ENCODE measurements at places on chromosomes 5 and 9. TPM values are rescaled to one million over a fixed set of nuclear protein-coding genes. Genes with fewer than 3 reads are reported as not detected.

PCDHA6 gene
- 0.10 TPM for total RNA-seq

DNA sequence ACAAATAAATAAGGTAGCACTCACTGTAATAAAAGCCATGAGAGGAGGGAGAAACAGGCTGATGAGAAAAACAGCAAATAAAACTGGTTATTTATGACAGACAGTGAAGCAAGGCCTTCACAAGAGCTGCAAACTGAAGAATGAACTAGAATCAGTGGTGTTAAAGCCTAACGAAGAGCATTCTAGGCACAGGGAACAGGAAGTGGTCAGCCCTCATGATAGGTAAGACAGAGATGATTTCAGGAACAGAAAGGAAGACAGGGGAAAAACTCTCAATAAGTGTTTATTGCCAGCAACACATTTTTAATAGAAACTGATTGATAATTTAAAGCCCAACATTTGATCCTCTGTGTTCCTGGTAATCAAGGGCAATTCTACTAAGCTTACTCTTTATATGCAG is 124.5 kb downstream of the EDIL3 start:
- no peak for DNase-seq

- DNase-seq = no peak
Measured at GRCh38 chr5:171961117-171961516, 45.3 kb downstream of the FBXW11 start.

RIGI gene
- 7.3 TPM for total RNA-seq

GRCh38 chr5:107408564-107408963 is 262.2 kb downstream of the EFNA5 start:
- no peak for DNase-seq

- no peak for DNase-seq
Measured at GRCh38 chr5:24073107-24073506, 565.7 kb downstream of the PRDM9 start.

DNA sequence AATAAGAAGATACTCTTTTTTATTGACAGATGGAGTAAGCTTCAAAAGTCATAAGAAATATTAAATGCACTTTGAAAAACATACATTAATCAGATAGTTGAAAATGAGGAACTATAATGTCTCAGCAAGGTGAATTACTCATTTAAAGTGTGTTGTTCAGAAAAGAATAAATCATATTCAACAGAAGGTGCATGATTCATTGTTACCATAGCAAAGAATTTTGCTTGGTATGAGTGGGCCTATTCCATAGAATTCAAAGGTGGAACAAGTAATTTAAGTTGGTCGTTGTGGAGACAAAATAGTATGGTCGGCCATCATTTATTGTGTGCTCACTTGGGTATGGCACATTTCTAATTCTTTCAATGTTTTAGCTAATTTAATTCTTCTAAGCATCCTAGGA is 1920.2 kb upstream of the CDH9 start:
- peak; percentile 21 for DNase-seq

RAB3C gene
- total RNA-seq = not detected

MEIKIN gene
- not detected for total RNA-seq

PCDHGA7 gene
- 0.11 TPM for total RNA-seq

- peak; percentile 89 for DNase-seq
Measured at GRCh38 chr9:83986765-83987401, 6.3 kb downstream of the RMI1 start.

DNA sequence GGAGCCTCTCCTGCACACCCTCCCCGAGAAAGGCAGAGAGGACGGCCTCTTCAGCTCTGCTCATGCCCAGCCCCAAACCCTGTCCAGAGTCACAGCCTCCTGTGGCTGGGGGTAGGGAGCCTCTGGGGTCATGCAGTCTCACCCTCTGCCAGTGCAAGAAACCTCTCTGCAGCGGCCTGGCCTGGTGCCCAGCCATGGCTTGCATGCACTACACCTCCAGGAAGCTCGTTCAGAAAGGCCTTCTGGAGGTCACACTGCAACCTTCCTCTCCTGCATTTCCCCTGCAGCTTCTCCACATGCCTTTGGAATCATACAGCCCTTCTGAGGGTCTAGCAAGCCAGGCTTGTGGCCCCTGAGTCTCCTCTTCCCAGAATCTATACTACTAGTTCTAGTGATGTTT is 17.9 kb downstream of the CSF1R start:
- DNase-seq = peak; percentile 57

- DNase-seq = no peak
Measured at GRCh38 chr9:123960965-123961364, 31.0 kb upstream of the DENND1A start.

PCDHGA5 gene
- 0.21 TPM for total RNA-seq

DNA sequence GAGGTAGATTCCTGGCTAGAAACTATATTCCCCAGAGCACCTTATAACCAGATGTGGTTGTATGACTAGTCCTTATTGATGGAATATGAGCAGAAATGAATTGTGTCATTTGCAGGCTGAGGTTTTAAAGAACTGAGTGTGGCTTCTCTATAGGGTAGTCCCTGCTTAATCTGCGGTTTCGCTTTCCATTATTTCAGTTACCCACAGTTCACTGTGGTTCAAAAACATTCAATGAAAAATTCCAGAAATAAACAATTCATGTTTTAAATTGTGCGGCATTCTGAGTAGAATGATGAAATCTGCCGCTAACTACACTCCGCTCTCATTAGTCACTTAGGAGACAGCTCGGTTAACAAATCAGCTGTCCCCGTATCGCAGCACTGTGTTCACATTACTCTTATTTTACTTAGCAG is 65.1 kb downstream of the ANKRD55 start:
- peak; percentile 35 for DNase-seq

- no peak for DNase-seq
Measured at GRCh38 chr9:89360465-89360864, 42.2 kb downstream of the SECISBP2 start.

GRCh38 chr5:146461319-146461718 is 14.2 kb downstream of the TCERG1 start:
- DNase-seq = peak; percentile 21

- DNase-seq = peak; percentile 88
Measured at GRCh38 chr5:43315263-43315662, 2.1 kb upstream of the HMGCS1 start.

GRCh38 chr9:133558191-133559126 is 24.0 kb downstream of the ADAMTSL2 start:
- peak; percentile 63 for DNase-seq

DNA sequence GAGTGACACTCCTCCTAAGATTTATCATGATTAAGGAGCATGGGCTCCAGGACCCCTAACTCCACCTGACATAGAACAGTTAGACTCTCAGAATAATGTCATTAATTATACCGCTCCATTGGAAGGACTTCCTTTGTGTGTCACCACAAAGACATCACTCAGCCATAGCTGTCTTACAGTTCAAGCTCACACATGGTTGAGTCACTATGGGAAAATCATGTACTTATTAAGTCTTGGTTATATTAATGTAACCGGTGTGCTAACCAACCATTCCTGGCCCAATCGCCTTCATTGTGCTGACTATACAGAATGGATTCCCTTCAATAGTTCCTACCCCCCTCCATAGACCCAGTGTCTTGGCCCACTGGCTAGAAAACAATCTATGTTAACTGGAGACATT is 10.9 kb upstream of the MCCC2 start:
- no peak for DNase-seq

PCDHB4 gene
- not detected for total RNA-seq

GRCh38 chr9:128160603-128160987 is 530 bp downstream of the BBLN start:
- no peak for DNase-seq

GRCh38 chr5:173825215-173825865 is 62.8 kb upstream of the CPEB4 start:
- DNase-seq = no peak

DNA sequence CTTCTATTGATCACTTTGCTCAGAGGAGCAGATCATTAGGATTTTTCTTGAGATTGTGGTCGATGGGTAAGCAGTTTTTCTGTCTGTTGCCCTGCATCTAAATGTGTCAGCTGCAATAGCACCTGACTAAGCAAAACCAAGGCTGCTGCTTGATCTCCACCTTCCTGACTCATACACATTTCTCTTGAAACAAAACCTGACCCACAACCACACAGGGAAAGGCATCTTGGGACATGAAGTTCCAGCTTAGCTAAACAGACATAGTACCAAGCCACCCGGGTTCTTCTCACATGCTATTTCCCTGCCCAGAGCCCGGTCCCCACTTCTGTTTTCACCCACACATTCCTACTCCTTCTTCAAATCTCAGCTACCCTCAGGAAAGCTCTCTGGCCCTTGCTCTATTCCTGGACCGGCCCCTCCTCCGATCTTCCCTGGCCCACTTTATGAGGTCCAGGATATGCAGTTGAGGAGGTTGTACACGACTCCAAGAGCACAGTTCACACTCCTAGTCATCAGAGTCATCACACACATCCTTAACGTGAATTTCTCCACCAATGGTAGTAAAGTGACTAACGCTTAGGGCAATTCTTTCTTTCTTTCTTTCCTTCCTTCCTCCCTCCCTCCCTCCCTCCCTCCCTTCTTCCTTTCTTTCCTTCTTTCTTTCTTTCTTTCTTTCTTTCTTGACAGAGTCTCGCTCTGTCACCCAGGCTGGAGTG is 16.0 kb upstream of the ZBTB43 start:
- DNase-seq = peak; percentile 88

DNA sequence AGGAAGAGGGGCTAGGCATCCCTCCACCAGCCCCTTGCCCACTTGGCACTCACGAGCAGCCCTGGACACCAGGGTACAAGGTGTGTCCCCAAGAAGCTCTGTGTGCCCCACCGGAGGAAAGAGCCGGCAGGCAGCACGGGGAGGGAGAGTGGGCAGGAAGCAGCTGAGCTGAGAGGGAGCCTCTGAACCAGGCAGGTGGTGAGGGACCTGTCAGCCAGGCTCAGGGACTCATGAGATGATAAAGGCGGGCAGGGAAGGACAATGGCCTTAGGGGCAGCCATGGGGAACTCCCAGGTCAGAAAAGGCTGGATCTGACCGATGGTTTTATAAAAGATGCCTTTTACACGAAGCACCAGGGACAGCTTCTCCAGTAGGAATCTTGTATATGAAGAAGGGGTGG is 112.0 kb downstream of the VAV2 start:
- no peak for DNase-seq

DNA sequence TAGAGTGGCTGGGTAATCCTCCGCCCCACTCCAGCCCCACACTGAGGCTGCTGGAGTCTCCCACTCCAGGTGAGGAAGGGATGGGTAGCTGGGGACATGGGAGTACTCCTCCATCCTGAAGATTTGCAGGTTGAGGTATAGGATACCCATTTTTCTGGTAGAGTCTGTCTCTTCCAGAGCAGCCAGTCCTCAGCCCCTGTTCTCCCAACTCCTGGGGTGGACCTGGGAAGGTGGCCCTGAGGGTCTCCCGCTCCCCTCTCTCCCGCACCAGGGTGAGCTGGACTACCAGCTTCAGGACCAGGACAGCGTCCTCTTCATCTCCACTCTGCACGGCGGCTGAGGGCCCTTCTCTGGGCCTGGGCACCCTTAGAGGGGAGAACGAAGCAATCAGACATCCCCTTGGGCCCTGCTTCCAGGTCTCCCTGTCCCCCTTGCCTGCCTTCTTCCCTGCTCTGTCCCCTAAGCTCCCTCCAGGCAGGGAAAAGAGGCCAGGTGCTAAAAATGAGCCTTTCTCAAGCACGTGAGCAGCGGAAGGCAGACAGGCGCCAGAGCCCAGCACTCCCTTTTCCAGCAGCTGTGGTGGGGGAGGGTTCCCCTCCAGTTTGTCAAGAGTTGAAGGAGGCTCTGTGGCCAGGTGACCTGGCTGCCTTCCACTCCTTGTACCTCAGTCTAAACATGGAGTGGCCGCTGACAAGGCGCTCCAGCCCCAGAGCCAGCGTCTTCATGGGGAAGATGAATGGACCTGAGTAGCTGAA is 18.4 kb downstream of the URM1 start:
- no peak for DNase-seq

DNA sequence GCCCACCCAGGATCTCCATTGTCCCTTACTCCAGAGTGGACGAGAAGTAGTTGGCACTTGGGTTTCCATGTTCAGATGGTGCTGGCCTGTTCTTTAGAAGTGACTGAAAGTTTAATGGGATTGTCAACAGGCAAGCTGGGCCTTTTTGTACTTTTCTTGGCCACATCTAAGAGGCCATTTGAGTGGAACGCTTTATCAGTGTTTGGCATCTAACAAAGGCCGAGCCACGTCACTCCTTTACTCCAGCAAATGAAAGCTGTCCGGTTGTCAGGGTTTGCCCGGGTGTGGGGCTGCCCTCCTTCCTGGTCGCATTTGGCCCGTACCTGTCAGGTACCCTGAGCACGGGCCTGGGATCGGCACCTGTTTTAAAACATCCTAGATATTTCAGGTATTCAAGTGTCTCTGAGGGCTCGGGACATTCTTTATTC is 71.5 kb downstream of the RCL1 start:
- no peak for DNase-seq

DNA sequence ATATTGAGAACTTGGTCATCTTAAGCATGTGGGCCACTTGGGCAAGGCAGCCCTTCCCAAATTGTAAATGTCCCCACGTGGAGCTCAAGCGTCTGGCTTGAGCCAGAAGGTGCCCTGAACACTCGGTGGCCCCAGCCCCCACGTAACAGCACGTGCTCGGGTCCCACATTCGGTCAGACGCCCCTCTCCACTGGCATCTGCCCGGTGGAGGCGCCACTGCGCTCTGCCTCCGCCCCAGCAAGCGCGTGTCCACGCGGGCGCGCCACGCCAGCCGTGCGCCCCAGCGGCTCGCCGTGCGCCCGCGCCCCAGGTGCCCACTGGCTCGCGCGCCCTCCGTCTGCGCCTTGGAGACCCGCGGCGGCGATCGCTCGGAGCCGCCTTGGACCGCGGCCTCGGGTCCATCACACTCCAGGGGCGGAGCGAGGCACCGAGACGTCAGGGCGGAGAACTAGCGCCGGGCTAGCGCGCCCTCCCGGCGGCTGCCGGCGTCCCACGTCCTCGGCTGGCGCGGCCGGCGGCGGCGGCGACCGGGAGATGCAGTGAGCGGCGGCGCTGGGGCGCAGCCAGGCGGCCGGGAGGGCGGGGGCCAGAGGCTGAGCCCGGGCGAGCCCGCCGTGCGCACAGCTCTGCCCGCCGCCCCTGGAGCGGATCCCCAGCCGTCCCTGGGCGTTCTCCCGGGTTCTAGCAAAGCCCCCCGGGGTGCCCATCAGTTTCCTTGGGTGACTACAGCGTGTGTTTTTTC is at the start of gene PALM2AKAP2:
TSS of gene PALM2AKAP2 (plus strand) at position 488 of the 742 bp plus-strand sequence. CDS start 291 bp downstream, outside the sequence.
- DNase-seq = peak; percentile 61

Measured in HT1080 (cell line).